Choroid plexus epithelial cell (primary cell): ENCODE measurements at places on chromosomes 6 and 20.

DNA sequence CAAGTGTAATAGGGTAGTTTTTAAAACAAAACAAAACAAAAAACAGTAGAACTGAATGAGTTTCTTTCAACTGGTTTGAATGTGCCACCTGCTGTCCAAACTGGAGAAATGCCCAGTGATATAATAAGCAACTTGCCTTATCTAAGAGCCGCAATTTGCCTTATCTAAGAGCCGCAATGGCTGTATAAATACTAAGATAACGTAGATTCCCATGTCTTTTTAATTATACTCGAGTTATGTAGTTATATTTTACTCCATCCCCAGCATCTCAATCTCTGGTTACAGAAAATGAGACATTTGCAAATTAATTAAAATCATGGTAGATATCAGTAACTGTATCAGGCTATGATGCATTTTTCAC is 67.2 kb downstream of the RPP40 start:
- DNase-seq, result peak; percentile 86

DNA sequence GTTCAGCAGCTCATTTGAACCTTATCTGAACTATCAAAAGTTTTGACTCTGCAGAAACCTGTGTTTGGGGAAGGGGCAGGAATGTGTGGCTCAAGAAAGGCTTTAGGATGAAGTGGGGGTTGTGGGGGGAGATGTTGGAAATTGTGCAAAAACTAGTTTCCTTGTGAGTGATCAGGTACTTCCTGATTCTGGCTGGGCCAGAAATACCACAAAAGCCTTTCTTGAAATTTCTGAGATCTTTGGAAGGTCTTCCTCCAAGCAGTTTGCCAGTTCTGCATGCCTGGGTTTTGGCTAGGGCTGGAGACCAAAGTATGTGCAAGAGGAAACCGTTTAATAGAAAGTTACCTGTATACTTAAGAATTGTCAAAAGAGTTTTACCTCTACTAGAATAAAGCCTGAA is 116.6 kb downstream of the BMP2 start:
- no peak for DNase-seq

DNA sequence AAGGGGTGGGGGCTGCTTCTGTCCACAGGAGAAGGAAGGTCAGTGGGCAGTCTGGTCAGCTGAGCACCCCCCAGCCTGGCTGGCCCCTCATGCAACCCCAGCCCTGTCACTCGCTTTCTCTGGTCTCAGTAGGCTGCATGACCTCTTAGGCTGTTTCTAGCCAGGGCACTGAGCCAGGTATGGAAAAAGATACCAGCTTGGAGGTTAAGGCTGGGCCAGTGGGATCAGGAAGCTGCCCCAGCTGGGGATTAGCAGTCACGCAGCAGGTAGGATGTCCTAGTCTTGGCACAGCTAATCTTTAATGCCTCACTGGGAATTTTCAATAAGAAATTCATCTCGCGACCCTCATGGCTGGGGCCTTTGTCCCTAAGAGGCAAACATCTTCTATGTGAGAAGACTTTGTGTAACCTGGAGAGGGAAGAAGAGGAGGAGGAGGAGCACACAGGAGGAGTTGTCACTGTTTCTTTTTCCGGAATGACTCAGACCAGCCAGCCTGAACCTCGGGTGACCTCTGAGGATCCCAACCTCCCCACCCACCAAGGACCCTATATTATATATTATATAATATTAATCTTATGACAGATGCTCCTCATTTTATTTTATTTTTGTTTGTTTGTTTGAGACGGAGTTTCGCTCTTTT is 2.4 kb upstream of the BPIFA2 start:
- DNase-seq, result no peak

- DNase-seq, result no peak
Observed at GRCh38 chr6:30886897-30887255, 2.6 kb downstream of the DDR1 start.
